ENCODE measurements at places on chromosomes 1 and 21.
A peak's percentile ranks its signal among the peaks of the same experiment; 100 is the strongest.

GRCh38 chr21:40622531-40622930, 224.4 kb downstream of the DSCAM start:
- no peak for DNase-seq

DNA sequence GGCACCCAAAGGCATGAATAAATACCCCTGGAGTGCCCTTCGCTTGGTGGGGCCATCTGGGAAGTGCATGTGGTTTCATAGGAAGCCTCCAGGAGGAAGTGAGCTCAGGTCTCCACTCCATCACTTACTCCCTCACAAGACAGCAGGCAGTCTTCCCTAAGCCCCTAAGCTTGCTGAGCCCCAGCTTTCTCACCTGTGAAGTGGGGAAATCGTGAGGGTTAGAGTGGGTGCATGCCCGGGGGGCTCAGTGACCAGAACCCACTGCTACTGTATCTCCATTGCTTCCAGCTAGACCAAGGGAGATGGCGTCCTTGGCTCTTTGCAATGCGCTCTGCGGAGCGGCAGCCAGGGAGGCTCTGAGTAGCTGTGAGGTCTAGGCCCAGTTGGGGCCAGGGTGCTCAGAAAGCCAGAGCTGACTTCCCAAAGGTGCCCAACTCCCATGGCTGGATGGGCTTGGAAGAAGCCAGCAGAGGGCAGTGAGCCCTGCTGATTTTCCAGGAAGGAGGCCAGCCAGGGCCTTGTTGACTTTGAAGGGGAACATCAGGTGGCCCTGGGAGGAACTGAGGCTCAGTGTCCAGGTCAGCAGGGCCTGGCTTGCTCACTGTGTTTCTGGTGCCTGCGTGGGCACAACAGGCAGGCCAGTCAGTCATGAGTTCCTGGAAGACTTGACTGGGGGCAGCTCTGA, 27.3 kb downstream of the CDCP2 start:
- DNase-seq = no peak

- DNase-seq = no peak
These were observed 349.4 kb downstream of the DUSP10 start for GRCh38 chr1:221392453-221392852.

GRCh38 chr1:107016376-107016978, 40.0 kb upstream of the PRMT6 start:
- no peak for DNase-seq

DNA sequence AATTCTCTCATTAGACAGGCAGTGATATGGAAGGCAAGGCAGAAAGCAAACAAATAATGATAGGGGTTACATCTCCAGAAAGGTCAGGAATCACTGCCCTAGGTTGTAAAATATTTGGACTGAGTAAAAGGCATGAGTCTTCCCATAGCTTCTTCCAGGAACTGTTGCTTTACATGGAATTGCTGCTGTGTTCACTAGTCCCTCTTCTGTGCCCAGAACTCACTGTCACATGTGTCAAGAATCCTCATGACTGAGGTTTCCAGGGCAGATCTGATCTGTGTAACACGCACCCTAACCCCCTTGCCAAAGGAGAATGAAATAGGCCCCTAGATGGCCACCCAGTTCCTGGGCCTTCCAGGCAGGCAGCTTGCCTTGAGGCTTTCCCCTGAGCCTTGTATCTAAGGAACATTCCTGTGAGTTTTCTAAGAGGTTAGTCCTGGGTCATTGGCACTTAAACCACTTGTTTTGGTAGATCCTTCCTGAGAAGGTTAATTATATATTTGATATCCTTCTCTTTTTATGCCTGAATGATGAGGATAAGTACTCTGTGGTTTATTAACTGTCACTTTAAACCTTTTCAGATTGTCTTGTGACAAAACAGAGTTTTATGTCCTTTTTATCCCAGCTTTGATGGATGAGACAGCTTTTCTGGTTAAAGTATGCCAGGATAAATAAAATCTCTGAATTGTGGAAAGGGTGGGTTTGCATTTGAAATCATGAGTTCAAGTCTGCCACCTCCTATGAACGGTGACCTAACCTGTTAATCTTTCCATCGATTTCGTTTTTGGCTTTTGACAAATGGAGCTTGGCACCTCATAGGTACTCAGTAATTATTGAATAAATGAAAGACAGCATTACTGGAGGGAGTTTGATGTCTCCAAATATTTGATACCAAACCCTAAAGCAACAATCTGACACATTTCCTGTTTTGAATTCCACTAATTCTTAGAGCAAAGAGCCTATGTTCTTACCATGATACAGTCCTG, 163.3 kb downstream of the DHRS3 start:
- DNase-seq = no peak

GRCh38 chr1:112748396-112748795, 33.3 kb upstream of the PPM1J start:
- no peak for DNase-seq

- DNase-seq = no peak
These were observed 20.5 kb upstream of the UBL4B start for GRCh38 chr1:110091791-110092190.

- DNase-seq = no peak
These were observed 84.8 kb upstream of the CACYBP start for GRCh38 chr1:174914991-174915390.

- DNase-seq = no peak
These were observed 4.0 kb downstream of the MX1 start for GRCh38 chr21:41429925-41430491.

DNA sequence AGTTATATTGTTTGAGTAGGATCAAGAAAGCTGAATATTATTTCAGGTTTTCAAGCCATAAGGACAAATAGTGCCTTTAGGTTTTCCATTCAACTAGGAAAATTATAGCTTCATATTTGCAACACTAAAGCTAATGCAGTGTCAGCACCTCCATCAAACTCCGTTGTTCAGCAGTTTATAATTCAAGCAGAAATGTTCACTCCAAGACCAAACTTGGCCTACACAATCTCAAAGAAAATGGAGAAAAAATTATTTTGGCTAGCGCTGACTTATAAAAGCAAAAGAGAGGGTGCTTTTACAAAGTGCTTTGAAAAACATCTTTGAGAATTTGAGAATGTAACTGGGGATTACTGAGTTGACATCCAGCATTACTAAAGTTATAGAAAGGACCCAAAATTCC, 1.4 kb downstream of the SPAG17 start:
- DNase-seq = no peak

- peak; percentile 35 for DNase-seq
These were observed 10.2 kb downstream of the IRF2BP2 start for GRCh38 chr1:234599617-234600417.

GRCh38 chr1:116988908-116989307, 12.7 kb upstream of the CD101 start:
- DNase-seq = no peak

GRCh38 chr1:232901255-232901654, 49.2 kb upstream of the NTPCR start:
- DNase-seq = no peak
